Activated naive CD4-positive, alpha-beta T cell treated with anti-CD3 and anti-CD28 coated beads for 36 hours (primary cell): ENCODE measurements at places on chromosomes 4 and X. TPM values are rescaled to one million over a fixed set of nuclear protein-coding genes. Genes with fewer than 3 reads are reported as not detected.

The CPLX1 gene
- total RNA-seq: 0.37 TPM

The PPP3CA gene
- total RNA-seq: 3.4 TPM

The FGA gene
- not detected for total RNA-seq

The RPS6KA6 gene
- total RNA-seq: 0.02 TPM

The OTC gene
- total RNA-seq: not detected

The GPR50 gene
- not detected for total RNA-seq
